ENCODE measurements at places on chromosomes 5 and 9. TPM values are rescaled to one million over a fixed set of nuclear protein-coding genes. Genes with fewer than 3 reads are reported as not detected.

PTGES2 gene
- 95.9 TPM for total RNA-seq

SKIC3 gene
- total RNA-seq = 12.6 TPM

PCDHA1 gene
- 0.20 TPM for total RNA-seq

TPRN gene
- 9.6 TPM for total RNA-seq

FANCG gene
- total RNA-seq = 50.4 TPM

ZNF484 gene
- 2.0 TPM for total RNA-seq

ADAMTS13 gene
- total RNA-seq = 0.45 TPM

LURAP1L gene
- 14.6 TPM for total RNA-seq

RGP1 gene
- 15.6 TPM for total RNA-seq

C5orf46 gene
- total RNA-seq = not detected

RNF183 gene
- 0.09 TPM for total RNA-seq

DAB2IP gene
- total RNA-seq = 13.2 TPM

ENDOG gene
- 32.2 TPM for total RNA-seq

TLX3 gene
- total RNA-seq = not detected

C9orf50 gene
- total RNA-seq = not detected

PCDHB4 gene
- total RNA-seq = 0.05 TPM

UBLCP1 gene
- 32.4 TPM for total RNA-seq

PCDHGA3 gene
- total RNA-seq = not detected

PTRH1 gene
- 16.4 TPM for total RNA-seq

LCN1 gene
- not detected for total RNA-seq

PCDHA11 gene
- total RNA-seq = 0.08 TPM

Measured in A549 treated with RU486 at 1 μM for 4 hours (cell line).